Hematopoietic multipotent progenitor cell treated with erythropoietin and hydrocortisone succinate and interleukin-3 and kit ligand, for 8 days (in vitro differentiated cells): ENCODE measurements at places on chromosomes 5 and 9.

DNA sequence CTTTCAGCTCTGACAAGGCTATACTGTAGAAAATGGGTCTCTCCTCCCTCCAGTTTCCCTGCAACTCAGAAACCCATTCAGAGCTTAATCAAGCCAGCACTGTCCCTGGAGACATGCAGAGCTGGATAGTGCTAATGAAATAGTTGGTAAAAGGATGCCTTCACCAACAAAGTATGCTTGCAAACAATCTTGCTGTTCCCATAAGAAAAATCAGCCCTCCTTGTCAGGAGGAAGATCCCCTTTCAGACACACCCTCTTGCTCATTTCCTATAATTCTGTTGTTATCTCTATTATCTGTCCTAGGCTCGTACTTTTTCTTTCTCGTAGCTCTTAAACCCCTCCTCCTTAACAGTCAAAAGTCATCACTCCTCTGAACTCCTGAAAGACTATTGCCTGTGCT lies 9.9 kb upstream of the OSMR start:
- DNase-seq = no peak

GRCh38 chr9:126470241-126470993 lies 143.3 kb upstream of the LMX1B start:
- DNase-seq = peak; percentile 7

GRCh38 chr9:14467675-14468374 lies 153.9 kb upstream of the NFIB start:
- DNase-seq = no peak

- DNase-seq = no peak
These were observed 852.3 kb upstream of the DMAC1 start for GRCh38 chr9:8651846-8652215.

- no peak for DNase-seq
These were observed 38.9 kb downstream of the SNX30 start for GRCh38 chr9:112789473-112789872.

DNA sequence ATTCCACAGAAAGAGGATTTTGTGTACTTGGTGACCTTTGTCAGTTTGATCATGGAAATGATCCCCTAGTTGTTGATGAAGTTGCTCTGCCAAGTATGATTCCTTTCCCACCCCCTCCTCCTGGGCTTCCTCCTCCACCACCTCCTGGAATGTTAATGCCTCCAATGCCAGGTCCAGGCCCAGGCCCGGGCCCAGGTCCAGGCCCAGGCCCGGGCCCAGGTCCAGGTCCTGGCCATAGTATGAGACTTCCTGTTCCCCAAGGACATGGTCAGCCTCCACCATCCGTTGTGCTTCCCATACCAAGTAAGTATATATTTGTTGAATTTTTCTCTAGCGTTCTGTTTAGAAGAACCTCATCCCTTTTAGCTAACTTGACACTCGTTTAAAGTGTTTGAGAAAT lies 30.0 kb downstream of the RBM27 start:
- DNase-seq = no peak

- DNase-seq = peak; percentile 85
These were observed at the start of gene CDC14B for GRCh38 chr9:96619491-96620180. CDC14B (minus strand) TSS chr9:96619843; CDS start chr9:96619378, 465 bp downstream.

- peak; percentile 62 for DNase-seq
These were observed 790 bp upstream of the IARS1 start for GRCh38 chr9:92294297-92294676.

DNA sequence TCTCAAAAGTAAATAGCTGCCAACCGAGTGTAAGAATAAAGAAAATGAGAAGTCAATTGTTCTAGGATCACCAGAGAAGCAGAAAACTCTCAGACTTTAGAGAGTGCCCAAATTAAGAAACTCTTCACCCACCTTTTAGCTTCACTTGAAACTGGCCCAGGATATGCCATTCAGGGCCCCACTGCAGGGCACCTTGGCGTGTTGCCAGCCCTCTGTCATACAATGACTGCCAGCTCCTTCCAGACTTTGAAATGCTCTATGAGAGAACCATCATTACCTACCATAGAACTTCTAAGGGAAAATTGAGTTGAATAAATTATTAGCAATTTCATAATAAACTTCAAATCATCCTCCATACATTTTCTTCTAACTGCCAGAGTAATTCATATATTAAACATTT lies 240.5 kb downstream of the CETN3 start:
- no peak for DNase-seq

DNA sequence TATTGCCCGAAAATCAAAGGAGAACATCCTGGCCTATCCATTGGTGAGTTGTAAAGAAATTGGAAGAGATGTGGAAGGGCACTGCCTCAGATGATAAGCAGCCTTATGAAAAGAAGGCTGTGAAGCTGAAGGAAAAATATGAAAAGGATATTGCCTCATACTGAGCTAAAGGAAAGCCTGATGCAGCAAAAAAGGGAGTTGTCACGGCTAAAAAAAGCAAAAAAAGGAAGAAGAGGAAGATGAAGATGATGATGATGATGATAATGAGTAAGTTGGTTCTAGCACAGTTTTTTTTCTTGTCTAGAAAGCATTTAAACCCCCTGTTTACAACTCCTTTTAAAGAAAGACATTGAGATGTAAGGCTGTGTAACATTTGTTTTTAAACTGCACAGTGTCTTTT lies 59.8 kb upstream of the ZBED3 start:
- DNase-seq = no peak
